BE2C (cell line): ENCODE measurements at places on chromosomes 4 and X.

DNA sequence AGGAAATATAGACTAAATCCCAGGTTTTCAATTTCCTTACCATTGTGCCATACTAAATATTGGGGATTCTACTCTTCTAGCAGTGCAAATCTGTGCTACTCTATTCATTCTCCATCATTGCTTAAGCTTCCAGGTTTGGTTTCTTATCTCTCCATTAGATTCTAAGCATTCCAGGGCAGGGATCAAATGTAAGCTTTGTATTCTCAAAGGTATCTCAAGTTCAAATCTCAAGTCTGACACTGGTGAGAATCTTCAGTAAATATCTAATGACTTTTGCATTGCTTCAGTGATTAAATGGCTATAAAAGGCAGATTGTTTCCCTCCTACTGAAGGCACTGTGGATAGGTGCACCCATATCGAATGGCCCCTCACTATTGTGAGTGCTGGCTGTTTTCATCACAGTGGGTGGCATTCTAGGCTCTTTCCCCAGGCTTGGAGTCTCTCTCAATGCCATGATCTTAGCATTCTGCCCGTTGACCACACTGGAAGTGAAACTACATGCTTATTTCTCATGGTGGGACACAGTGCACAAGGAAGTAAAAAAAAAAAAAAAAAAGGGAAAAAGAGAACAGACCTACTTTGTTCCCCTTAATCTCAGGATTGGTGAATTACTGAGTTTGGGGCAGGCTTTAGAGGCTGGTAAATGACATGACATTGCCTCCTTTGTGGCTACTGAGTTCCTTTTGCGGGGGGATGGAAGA, 28.7 kb downstream of the FAM9C start:
- DNase-seq: no peak

DNA sequence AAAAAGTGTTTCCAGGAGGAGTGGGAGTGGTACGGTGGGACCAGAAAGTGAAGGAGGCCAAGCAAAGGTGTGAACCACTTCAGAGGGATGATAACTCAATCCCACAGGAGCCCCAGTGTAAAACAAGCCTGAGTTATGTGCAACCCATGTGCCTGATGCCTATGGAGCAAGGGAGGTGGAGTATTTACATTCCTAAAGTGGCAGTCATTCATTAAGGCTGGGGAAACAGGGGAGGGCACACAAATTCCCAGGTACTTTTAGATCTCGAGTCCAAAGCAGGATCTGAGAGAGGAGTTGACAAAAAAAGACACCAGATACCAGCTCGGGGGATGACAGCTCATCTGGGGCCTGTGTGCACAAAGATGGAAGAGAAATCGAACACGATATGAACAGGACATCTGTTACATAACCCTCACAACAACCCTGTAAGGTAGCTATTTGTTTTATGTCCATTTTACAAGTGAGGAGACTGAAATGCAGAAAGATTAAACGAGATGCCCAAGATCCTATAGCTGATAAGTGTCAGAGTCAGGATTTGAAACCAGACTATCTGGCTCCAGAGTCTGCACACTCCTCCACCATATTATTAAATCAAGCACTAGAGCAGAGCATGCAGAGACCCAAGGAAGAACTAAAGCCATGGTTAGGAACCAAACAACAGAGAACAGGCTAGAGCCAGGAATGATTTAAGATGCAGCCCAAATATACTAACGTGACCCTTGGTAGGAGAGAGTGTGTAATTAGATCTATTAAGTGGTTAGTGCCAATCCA, 91.9 kb upstream of the MAPK10 start:
- DNase-seq: no peak

- DNase-seq: no peak
These were observed 909.1 kb downstream of the FAT4 start for GRCh38 chr4:126223784-126224407.

- DNase-seq: no peak
These were observed 3.3 kb upstream of the NKX3-2 start for GRCh38 chr4:13547485-13548041.

DNA sequence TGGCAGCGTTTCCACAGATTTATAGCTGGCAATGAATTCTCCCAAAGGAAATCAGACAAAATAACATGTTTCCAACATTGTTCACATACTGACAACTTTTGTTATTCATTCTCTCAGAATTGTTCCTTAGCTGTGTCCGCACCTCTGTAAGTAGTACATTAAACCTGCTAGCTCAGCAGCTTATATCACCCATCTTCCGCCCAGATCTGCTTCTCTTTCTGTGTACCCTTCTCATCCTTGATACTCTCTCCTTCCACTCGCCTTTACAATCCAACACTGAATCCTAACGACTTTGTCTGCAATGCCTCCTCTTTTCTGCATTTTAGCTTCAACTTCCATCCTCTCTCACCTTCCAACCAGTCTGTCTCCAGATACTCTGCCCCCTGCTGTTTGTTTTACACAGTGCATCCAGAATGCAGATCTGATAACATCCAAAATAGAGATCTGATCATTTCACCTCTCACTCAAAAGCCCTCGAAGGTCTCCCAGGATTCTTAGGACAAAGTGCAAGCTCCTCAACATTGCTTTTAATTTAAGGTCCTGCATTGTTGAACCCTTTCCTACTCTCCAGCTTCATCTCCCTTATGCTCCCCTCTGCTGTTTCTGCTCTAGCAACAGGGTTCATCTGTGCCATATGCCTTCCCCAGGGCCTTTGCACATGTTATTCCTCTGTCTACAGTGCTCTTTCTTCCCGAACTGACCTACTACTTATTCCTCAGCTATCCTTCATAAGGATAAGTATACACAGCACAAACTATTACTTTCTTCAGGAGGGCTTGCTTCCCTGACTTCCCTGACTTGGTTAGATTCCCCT, 67.3 kb upstream of the VBP1 start:
- no peak for DNase-seq

DNA sequence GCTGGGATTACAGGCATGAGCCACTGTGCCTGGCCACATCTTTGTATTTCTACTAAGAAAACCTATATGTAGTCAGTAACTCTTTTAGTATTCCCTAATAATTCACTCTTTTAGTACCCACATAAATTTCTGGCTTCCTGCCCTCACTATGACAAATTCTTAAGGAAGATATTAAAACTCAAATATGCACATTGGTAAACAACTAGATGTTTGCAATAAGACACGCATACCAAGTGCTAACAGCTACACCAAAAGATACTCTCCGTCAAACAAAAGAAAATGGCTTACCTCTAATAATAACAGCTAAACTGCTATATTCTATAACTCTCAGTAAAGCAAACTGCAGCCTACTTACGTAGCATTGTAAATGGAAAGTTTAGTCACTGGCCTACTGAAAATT, 6.3 kb downstream of the UBA6 start:
- DNase-seq: no peak

- no peak for DNase-seq
These were observed 206.8 kb upstream of the PPARGC1A start for GRCh38 chr4:24096603-24097002.

GRCh38 chr4:139227729-139228404, 50.8 kb upstream of the ELF2 start:
- no peak for DNase-seq

- no peak for DNase-seq
These were observed 22.8 kb downstream of the FRAS1 start for GRCh38 chr4:78079726-78080430.

GRCh38 chr4:114734594-114734993, 136.0 kb downstream of the UGT8 start:
- no peak for DNase-seq

- DNase-seq: peak; percentile 30
These were observed 126.3 kb downstream of the FBXO8 start for GRCh38 chr4:174157106-174157607.

DNA sequence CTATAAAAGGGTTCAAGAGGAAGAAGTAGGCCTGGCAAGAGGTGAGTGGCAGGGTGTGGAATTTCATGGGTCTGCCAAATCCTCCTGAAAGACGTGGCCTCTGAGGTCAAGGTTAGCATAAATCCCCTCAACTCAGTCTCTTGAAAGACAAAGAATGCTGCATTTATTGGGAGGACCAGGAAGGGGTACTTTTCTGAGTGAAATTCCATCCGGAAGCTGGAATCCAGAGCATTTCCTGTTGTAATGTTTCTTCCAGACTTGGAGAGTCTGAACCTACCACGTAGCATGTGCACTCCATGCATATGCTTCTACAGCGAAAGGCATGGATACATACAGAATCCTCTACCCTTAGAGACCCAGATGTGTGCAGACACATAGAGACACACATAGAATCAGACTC, 13.4 kb upstream of the FGD1 start:
- no peak for DNase-seq
